ENCODE measurements at places on chromosomes 2 and 18.

DNA sequence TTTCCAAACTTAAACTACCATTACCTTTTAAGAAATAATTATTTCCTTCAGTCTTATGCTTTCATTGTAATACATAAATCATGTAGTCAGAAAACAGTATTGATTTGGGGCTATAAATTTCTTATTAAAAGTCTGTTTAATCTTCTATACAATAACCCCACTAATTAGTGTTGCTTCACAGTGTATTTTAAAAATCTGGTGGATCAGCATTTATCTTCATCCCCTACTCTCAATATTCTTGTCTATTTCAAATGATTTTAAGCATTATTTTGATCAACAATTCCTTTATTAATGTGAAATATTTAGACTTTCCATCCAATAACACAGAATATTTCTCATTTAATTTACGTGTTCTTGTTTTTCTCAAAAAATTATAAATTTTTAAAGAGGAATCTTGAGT lies 32.5 kb upstream of the SDC1 start:
- DNase-seq, result no peak

GRCh38 chr2:143083636-143084035 lies 45.6 kb upstream of the ARHGAP15 start:
- DNase-seq, result no peak

DNA sequence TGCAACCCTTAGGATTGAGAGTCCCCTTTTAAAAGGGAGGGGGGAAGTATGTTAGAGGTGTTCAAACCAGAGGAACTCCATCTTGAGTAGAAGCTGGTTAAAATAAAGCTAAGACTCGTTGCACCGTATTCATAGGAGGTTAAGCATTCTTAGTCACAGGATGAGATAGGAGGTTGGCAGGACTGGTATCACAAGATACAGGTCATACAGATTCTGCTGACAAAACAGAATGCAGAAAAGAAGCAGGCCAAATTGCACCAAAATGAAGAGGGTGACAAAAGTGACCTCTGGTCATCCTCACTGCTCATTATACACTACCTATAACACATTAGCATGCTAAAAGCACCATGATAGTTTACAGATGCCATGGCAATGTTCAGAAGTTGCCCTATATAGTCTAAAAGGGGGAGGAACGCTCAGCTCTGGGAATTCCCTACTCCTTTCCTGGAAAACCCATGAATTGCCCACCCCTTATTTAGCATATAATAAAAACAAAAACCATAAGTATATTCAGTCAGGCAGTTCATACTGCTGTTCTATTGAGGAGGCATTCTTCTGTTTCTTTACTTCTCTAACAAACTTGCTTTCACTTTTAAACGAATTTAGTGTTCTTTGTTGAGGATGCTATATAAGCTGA lies 192.2 kb upstream of the NDUFV2 start:
- DNase-seq, result no peak

- DNase-seq, result no peak
These were observed 56.6 kb downstream of the XIRP2 start for GRCh38 chr2:166944909-166945308.

- DNase-seq, result no peak
These were observed 206.0 kb upstream of the SPRED2 start for GRCh38 chr2:65638443-65638842.

DNA sequence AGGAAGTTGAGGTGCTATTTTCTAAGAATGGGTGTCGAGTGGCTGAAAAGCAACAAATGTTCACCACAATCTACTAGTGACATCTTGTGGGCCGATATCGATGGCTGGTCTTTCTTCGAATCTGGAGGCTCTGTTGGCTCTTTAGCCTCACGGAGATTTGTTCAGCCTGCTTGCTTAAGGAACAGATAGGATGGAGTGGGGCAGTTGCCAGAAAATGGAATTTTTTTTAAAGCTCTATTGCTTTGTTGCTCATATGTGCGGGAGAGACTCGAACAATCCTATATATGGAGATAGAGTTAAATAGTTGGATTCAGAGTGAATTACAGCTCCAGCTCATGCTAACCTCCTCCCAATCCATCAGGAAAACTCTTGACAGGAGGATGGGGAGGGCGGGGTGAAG lies 70.9 kb upstream of the LYPD6B start:
- DNase-seq, result no peak

Measured in OCI-LY7 (cell line).